Effector CD8-positive, alpha-beta T cell (primary cell): ENCODE measurements at places on chromosomes 12 and 14.

- DNase-seq: peak; percentile 43
These were observed 662 bp upstream of the ATP2A2 start for GRCh38 chr12:110280392-110280778.

DNA sequence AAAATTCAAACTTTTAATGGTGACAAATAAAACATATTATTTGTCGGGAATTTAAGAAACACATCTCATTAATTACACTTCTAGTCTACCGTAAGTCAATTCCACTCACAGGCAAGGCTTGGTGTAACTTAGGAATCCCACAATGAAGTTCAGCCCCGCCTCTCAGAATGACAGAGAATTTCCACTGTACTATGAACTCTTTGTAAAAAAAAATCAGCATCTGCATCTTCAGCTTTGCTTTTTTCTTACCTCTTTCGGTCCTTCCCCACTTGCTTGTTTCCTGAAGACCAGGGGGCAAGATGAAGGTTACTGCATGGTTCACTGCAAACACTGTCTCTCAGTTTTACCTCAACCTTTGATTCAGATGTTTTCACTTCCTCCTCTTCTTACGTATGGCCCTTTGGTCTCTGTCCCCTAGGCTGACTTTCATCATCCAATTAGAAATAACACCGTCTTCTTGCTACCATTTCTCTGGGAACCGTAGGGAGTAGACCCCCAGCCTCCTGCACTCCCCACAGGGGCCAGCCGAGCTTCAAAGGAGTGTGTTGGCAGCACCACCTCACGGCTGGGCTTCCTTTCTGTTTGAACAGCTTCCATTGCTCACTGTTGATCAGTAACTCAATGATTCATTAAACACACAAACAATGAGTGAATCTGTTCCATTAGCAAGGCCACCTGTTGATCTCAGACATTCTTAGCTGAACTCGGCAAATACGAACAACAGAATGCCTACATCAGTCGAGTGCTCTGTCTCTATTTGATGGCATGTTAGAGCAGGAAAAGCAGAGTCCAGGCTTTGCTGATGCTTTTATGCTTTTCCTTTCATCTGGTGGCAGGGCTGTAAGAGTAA lies 343.0 kb downstream of the BMP4 start:
- no peak for DNase-seq

DNA sequence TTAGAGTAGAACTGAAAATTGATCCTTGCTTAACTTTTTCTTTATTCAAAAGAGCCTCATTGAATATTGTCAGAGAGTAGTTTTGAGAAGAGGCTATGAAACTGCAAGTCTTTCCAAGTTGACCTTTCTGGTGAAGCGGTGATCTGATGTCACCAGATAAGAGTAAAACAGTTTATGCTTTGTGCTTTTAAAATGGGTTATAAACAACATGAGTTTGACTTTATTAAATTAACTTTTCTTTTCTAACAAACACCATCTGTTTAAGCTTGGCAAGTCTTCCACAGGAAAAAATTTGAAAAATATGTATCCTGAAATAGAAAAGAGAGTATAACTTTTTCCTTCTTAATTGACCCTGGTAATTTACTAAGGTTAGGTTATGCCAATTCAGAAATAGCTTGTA lies 408.7 kb upstream of the NOVA1 start:
- no peak for DNase-seq

DNA sequence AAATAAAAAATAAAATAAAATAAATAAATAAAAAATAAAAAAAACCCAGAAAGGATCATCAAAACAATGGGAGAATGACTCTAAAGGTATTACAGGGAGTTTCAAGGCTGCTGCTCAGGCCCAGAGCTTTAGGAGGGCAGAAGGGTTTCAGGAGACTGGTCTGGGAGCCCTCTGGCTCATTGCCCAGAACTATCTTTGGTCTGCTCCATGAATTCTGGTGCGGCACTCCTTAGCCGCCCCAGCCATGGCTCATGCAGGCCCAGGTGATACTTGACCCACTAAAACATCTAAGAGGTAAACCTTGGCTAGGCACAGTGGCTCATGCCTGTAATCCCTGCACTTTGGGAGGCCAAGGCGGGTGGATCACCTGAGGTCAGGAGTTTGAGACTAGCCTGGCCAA lies 14.7 kb upstream of the TMED10 start:
- DNase-seq: no peak

DNA sequence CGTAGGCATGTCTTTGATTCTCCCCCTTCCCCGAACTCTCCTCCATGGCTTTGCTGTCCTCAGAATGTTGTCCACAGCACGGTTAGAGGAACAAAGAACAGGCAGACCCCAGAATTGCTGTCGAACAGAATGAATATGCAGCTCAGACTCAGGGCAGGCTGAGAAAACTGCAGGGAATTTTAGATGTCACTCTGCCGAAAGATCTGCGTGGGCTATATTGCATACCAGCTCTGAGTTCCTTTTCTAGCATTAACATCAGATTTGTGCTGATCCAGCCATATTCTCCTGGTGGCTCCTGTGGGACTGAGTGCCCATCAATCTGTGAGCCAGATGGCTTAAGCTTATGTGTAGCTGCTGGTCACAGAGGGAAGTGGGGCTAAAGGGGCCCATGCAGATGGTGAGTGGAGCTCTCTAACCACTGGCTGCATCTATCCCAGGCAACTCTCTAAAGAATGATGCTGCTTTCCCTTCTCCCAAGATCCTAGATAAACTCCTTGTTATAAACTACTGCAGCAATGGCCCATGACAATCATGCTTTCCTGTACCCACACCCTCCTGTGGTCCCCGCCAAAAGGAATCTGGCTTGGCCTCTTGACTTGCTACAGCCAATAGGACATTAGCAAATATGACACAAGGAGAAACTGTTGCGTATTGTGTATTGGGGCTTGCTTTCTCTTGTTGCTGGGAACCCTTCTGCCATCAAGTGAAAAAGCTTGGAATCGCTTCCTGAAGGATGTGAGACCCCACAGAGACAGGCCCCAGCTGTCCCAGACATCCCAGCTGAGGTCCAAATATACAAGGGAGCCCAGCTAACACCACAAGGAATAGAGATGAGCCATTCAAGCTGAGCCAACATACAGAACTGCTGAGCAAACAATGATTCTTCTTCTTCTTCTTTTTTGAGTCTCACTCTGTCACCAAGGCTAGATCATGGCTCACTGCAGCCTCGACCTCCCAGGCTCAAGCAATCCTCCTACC lies 101.3 kb downstream of the FOXN3 start:
- no peak for DNase-seq
